ENCODE measurements at places on chromosomes 6 and 20.

DNA sequence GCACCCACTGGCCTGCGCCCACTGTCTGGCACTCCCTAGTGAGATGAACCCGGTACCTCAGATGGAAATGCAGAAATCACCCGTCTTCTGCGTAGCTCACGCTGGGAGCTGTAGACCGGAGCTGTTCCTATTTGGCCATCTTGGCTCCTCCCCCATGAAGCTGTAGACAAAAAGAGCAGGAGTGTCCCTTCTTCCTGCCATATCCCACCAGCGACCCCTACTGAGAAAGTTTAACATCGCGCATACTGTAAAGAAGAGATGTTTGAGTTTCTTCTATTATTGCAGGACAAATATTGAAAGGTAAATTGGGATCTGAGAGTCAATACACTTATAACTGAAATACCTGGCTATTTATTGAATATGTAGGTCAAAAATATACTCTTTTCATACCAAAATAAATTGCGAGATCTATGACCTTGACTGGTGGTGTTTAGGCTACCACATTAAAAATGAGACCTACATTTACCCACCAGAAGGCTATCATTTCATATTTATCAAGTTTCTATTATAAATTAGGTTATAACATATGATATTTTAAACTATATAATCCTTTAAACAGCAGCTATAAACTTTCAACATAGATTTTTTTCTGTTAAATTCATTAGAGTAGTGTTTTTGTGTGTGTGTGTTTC, 586.3 kb downstream of the HTR1B start:
- H3K4me3 ChIP-seq, result no peak overlapping the region
- no peaks in the 10 kb centered on the region for H3K4me1 ChIP-seq
- H3K27ac ChIP-seq, result no peak overlapping the region
- H3K36me3 ChIP-seq, result no peaks in the 10 kb centered on the region

DNA sequence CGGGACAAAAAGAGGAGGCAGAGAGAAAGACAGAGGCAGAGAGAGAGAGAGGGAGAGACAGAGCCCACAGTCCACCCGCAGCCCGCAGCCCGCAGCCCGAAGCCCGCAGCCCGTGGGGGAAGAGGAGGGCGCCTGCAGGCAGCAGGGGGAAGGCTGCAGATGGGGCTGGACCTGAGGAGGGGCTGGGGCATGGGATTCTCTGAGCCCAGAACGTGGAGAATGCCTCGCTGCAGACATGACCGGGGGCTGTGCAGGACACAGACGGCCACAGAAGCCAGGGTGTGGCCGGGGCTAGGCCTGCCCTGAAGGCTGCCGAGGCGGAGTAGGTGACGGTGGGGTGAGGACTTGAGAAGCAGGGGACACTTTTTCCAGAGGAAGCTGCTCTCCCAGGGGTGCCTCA, 6.5 kb upstream of the SLCO4A1 start:
- no peaks in the 10 kb centered on the region for H3K27me3 ChIP-seq
- H3K4me1 ChIP-seq, result peaks cover 12% of the 10 kb centered on the region
- no peak overlapping the region for H3K4me3 ChIP-seq
- H3K27ac ChIP-seq, result no peak overlapping the region
- H3K36me3 ChIP-seq, result no peaks in the 10 kb centered on the region

- H3K4me1 ChIP-seq, result no peaks in the 10 kb centered on the region
- no peak overlapping the region for H3K4me3 ChIP-seq
- H3K27me3 ChIP-seq, result no peaks in the 10 kb centered on the region
- no peak for DNase-seq
- no peak overlapping the region for H3K27ac ChIP-seq
- no peaks in the 10 kb centered on the region for H3K36me3 ChIP-seq
These were observed 74.0 kb downstream of the PPP1R3G start for GRCh38 chr6:5159162-5159561.

- DNase-seq, result no peak
- no peak overlapping the region for H3K27ac ChIP-seq
- H3K36me3 ChIP-seq, result no peaks in the 10 kb centered on the region
- H3K4me3 ChIP-seq, result no peak overlapping the region
- no peaks in the 10 kb centered on the region for H3K4me1 ChIP-seq
These were observed 206.2 kb downstream of the PTPRK start for GRCh38 chr6:128314190-128314589.

DNA sequence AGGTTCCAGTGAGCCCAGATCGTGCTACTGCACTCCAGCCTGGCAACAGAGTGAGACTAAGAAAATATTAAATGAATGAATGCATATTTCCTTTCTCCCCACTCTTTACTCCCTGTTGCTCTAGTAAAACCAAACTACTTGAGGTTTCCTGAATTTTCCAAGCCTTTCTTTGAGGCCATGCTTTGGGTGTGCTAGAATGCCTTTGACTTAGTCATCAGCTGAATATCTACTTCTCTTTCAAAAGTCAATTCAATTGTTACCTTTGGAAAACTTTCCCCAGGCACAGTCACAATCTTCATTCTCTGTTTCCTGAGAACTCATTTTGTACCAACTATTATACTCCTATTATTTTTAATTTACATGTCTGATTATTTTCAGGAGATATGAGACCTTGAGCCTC, 27.5 kb upstream of the CEP85L start:
- DNase-seq, result no peak
- H3K27ac ChIP-seq, result no peak overlapping the region
- H3K36me3 ChIP-seq, result no peaks in the 10 kb centered on the region

GRCh38 chr6:37477656-37478435, 21.8 kb downstream of the CCDC167 start:
- H3K36me3 ChIP-seq, result peaks cover 14% of the 10 kb centered on the region
- DNase-seq, result no peak
- H3K4me1 ChIP-seq, result no peaks in the 10 kb centered on the region
- no peak overlapping the region for H3K4me3 ChIP-seq

- no peaks in the 10 kb centered on the region for H3K27me3 ChIP-seq
- H3K27ac ChIP-seq, result no peak overlapping the region
- H3K4me1 ChIP-seq, result peaks cover 25% of the 10 kb centered on the region
- H3K4me3 ChIP-seq, result no peak overlapping the region
- peaks cover 25% of the 10 kb centered on the region for H3K36me3 ChIP-seq
These were observed 6.0 kb downstream of the NELFCD start for GRCh38 chr20:58986968-58987517.

GRCh38 chr6:137372532-137372931, 121.7 kb downstream of the OLIG3 start:
- H3K27ac ChIP-seq, result no peak overlapping the region
- no peak for DNase-seq
- no peak overlapping the region for H3K4me3 ChIP-seq
- H3K4me1 ChIP-seq, result peaks cover 6% of the 10 kb centered on the region
- H3K27me3 ChIP-seq, result no peaks in the 10 kb centered on the region

- H3K4me1 ChIP-seq, result no peaks in the 10 kb centered on the region
- no peak for DNase-seq
- H3K27me3 ChIP-seq, result no peaks in the 10 kb centered on the region
- no peak overlapping the region for H3K27ac ChIP-seq
- no peak overlapping the region for H3K4me3 ChIP-seq
These were observed 751.0 kb downstream of the CD109 start for GRCh38 chr6:74447013-74447412.

All from Karpas-422 (cell line).